T-helper 2 cell treated with Interferon-gamma antibody and Interleukin-4, amounts not matched to agents 5 μg/mL and 100 μg/mL, for 36 hours (primary cell): ENCODE measurements at places on chromosomes 2 and 18.

GRCh38 chr2:68060652-68061051 lies 2.2 kb downstream of the C1D start:
- no peak for DNase-seq
- H3K4me3 ChIP-seq: no peak overlapping the region
- peaks cover 6% of the 10 kb centered on the region for H3K27me3 ChIP-seq
- H3K27ac ChIP-seq: no peak overlapping the region

- no peaks in the 10 kb centered on the region for H3K36me3 ChIP-seq
- no peak overlapping the region for H3K27ac ChIP-seq
- DNase-seq: no peak
- peaks cover 3% of the 10 kb centered on the region for H3K27me3 ChIP-seq
Observed at GRCh38 chr18:54254265-54254758, 15.0 kb upstream of the POLI start.

- no peak for DNase-seq
- H3K27me3 ChIP-seq: peaks cover 4% of the 10 kb centered on the region
- H3K4me1 ChIP-seq: no peaks in the 10 kb centered on the region
- no peaks in the 10 kb centered on the region for H3K36me3 ChIP-seq
- H3K4me3 ChIP-seq: no peak overlapping the region
Observed at GRCh38 chr2:71827524-71827901, 320.1 kb downstream of the CYP26B1 start.

GRCh38 chr2:119679846-119680245 lies 845 bp downstream of the TMEM177 start:
- H3K27me3 ChIP-seq: peaks cover 18% of the 10 kb centered on the region
- peak overlapping the region; percentile 87 for H3K27ac ChIP-seq
- no peak for DNase-seq
- peak overlapping the region; percentile 88 for H3K4me3 ChIP-seq
- peaks cover 20% of the 10 kb centered on the region for H3K4me1 ChIP-seq

- no peak overlapping the region for H3K27ac ChIP-seq
- H3K36me3 ChIP-seq: no peaks in the 10 kb centered on the region
- DNase-seq: no peak
- no peak overlapping the region for H3K4me3 ChIP-seq
- no peaks in the 10 kb centered on the region for H3K4me1 ChIP-seq
Observed at GRCh38 chr2:223541546-223541945, 60.6 kb downstream of the SCG2 start.

GRCh38 chr2:866009-866680 lies 84.5 kb upstream of the SNTG2 start:
- H3K4me3 ChIP-seq: no peak overlapping the region
- H3K27ac ChIP-seq: no peak overlapping the region
- H3K4me1 ChIP-seq: no peaks in the 10 kb centered on the region
- no peaks in the 10 kb centered on the region for H3K36me3 ChIP-seq

- H3K36me3 ChIP-seq: peaks cover 45% of the 10 kb centered on the region
- H3K4me1 ChIP-seq: peaks cover 3% of the 10 kb centered on the region
- no peak overlapping the region for H3K27ac ChIP-seq
- DNase-seq: no peak
- no peak overlapping the region for H3K4me3 ChIP-seq
- no peaks in the 10 kb centered on the region for H3K27me3 ChIP-seq
Observed at GRCh38 chr2:7028846-7029245, 111.6 kb downstream of the RNF144A start.

DNA sequence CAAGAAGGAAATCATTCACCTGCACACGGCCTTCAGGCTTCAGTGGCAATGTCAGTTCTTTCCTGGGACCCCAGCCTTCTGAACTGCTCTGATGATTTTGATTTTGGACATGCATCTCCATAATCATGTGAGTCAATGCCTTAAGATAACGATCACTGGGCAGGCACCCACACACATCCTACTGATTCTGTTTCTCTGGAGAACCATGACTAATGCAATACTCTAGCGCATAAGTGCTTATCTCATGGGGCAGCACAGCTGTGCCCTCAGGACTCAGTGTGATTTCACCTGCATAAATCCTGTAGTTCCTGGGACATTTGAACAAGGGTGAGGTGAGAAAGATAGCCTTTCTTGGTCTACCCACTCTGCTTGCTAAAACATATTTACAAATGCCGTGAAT lies 144.6 kb downstream of the AKAIN1 start:
- H3K4me1 ChIP-seq: peaks cover 1% of the 10 kb centered on the region
- no peak overlapping the region for H3K27ac ChIP-seq
- no peaks in the 10 kb centered on the region for H3K36me3 ChIP-seq
- no peaks in the 10 kb centered on the region for H3K27me3 ChIP-seq
- H3K4me3 ChIP-seq: no peak overlapping the region
- no peak for DNase-seq

DNA sequence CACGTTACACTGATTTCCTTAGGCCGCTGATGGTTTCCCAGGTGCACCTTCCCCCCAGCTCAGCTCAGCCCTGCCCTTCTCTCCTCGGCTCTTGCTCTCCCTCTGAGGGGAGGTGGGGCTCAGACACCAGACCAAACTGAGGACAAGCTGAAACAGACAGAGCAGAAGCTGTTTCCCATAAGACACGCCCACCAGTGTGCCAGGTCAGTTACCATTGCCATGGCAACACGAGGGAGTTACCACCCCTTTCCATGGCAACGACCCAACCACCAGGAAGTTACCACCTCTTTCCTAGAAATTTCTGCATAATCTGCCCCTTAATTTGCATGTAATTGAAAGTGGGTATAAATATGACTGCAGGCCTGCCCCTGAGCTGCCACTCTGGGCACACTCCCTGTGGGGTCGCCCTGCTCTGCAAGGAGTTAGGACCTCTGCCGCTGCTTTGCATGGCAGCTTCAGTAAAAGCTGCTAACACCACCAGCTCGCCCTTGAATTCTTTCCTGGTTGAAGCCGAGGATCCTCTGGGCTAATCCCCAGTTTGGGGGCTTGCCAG lies 120.9 kb upstream of the SMIM21 start:
- H3K27ac ChIP-seq: peak overlapping the region; percentile 33
- H3K27me3 ChIP-seq: no peaks in the 10 kb centered on the region
- H3K4me3 ChIP-seq: no peak overlapping the region

GRCh38 chr2:190488516-190489233 lies 45.8 kb downstream of the NEMP2 start:
- H3K36me3 ChIP-seq: peaks cover 67% of the 10 kb centered on the region
- H3K4me1 ChIP-seq: peaks cover 23% of the 10 kb centered on the region
- H3K4me3 ChIP-seq: no peak overlapping the region
- H3K27ac ChIP-seq: no peak overlapping the region
- DNase-seq: no peak

DNA sequence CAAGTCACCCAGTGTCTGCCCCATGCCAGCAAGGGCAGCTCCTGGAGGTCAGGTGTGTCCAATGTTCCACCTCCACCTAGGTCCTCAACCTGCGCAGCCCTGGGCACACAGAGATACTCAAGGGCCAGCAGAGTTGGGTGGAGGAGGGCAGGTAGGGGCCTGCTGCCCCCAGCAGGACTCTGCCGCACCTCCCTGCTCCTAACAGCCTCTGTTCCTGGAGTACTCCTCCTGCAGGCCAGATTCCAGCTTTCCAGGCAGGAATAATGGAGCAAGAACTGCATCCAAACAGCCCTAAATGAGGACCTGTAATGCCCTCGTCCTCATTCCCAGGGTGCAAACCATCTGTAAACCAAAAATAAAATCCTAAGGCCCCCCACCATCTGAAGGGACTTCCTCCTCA lies 44.4 kb upstream of the ACAA2 start:
- H3K27ac ChIP-seq: no peak overlapping the region
- no peaks in the 10 kb centered on the region for H3K36me3 ChIP-seq
- peaks cover 3% of the 10 kb centered on the region for H3K27me3 ChIP-seq
- H3K4me1 ChIP-seq: peaks cover 5% of the 10 kb centered on the region
- DNase-seq: no peak

GRCh38 chr2:67626656-67627055 lies 229.5 kb downstream of the ETAA1 start:
- DNase-seq: no peak
- H3K4me3 ChIP-seq: no peak overlapping the region
- no peak overlapping the region for H3K27ac ChIP-seq

GRCh38 chr18:48575301-48575657 lies 36.4 kb downstream of the CTIF start:
- H3K27me3 ChIP-seq: no peaks in the 10 kb centered on the region
- H3K27ac ChIP-seq: no peak overlapping the region
- DNase-seq: no peak
- no peaks in the 10 kb centered on the region for H3K36me3 ChIP-seq
- H3K4me3 ChIP-seq: no peak overlapping the region

- no peaks in the 10 kb centered on the region for H3K27me3 ChIP-seq
- no peaks in the 10 kb centered on the region for H3K4me1 ChIP-seq
- H3K4me3 ChIP-seq: no peak overlapping the region
- no peak overlapping the region for H3K27ac ChIP-seq
Observed at GRCh38 chr2:234670052-234670451, 173.2 kb upstream of the ARL4C start.

DNA sequence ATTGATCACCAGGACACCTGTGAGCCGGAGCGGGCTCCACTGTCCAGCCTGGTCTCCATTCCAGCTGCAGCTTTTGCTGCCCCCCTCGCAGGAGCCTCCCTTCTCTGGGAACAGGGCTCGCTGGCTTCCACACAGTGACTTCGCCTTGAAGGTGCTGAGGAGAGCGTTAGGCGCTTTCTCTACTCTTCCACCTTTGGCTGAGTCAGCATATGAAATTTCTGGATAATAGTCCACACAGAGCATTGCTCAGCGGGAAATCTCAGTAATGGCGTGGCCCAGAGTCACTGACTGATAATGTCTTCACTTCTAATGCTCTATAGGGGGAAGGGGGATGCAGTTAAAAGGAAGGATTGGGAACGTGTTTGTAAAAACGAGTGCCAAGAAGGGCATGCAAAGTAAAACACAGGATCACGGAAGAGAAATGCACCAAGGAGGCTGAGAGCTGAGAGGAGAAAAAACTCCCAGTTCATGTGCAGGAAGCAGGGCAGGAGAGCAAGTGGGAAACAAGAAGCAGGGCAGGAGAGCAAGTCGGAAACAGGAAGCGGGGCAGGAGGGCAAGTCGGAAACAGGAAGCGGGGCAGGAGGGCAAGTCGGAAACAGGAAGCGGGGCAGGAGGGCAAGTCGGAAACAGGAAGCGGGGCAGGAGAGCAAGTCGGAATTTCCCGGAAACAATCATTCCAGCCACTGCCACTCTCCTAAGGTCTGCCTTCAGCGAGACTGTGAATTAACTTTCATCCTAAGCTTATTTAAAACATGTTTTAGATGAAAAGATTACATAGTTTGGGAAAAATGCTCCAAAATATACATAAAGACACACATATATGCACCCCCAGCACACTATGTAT lies 77.7 kb downstream of the MYT1L start:
- no peaks in the 10 kb centered on the region for H3K27me3 ChIP-seq
- no peak overlapping the region for H3K27ac ChIP-seq
- H3K4me3 ChIP-seq: no peak overlapping the region
- DNase-seq: no peak
